ENCODE measurements at places on chromosomes 16 and 17. TPM values are rescaled to one million over a fixed set of nuclear protein-coding genes. Genes with fewer than 3 reads are reported as not detected.
A peak's percentile ranks its signal among the peaks of the same experiment; 100 is the strongest.

The CCDC40 gene
- total RNA-seq: 5.0 TPM

DNA sequence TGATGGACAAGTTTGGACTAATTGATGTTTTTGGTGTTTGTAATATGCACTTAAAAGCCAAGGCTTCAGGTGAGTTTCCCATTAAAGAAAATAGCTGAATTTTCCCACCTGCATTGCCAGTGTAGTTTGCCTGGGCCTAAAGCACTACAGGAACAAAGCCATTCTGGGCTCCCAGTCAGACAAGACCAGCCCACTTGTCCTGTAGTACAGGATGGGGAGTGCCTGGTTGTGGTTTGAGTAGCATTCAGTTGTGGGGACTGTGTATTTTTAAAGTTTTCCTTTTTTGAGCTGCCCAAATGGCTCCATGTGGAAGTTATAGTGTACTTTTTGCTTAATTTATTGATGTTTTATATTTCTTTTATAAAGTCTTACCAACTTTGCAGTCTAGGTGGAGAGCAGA is 91.7 kb downstream of the TANGO6 start:
- no peak for DNase-seq

The KCTD19 gene
- total RNA-seq: 0.31 TPM

DNA sequence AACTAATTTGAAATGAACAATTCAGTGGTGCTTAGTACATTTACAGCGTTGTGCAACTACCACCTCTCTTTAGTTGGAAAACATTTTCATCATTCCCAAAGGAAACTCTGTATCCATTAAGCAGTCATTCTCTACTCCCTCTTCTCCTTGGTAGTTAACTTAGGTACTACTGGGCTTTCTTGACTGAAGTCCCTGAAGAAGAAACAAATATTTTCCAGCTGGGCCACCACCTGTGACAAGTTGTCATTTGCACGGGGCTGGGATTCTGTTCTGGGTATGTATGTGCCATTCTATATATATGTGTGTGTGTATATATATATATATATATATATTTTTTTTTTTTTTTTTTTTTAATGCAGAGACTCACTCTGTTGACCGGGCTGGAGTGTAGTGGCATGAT is 15.4 kb upstream of the RMI2 start:
- DNase-seq: no peak

- no peak for DNase-seq
Measured at GRCh38 chr17:4978726-4979125, 8.7 kb downstream of the CAMTA2 start.

The CD300A gene
- 3.3 TPM for total RNA-seq

The KRT28 gene
- total RNA-seq: not detected

GRCh38 chr16:72203401-72203800 is 31.4 kb upstream of the PMFBP1 start:
- DNase-seq: no peak

The CLDN9 gene
- not detected for total RNA-seq

DNA sequence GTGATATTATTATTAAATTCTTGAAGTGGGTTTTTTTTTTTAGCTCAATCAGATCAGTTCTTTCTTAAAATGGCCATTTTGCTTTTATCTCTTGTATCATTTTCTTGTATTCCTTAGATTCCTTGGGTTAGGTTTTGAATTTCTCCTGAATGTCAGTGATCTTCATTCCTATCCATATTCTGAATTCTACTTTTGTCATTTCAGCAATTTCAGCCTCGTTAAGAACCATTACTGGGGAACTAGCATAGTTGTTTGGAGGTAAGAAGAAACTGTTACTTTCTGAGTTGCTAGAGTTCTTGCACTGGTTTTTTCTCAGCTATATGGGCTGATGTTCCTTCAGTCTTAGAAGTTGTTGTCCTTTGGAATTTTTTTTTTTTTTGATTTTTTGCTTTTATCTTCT is 293.1 kb downstream of the MAP2K4 start:
- no peak for DNase-seq

DNA sequence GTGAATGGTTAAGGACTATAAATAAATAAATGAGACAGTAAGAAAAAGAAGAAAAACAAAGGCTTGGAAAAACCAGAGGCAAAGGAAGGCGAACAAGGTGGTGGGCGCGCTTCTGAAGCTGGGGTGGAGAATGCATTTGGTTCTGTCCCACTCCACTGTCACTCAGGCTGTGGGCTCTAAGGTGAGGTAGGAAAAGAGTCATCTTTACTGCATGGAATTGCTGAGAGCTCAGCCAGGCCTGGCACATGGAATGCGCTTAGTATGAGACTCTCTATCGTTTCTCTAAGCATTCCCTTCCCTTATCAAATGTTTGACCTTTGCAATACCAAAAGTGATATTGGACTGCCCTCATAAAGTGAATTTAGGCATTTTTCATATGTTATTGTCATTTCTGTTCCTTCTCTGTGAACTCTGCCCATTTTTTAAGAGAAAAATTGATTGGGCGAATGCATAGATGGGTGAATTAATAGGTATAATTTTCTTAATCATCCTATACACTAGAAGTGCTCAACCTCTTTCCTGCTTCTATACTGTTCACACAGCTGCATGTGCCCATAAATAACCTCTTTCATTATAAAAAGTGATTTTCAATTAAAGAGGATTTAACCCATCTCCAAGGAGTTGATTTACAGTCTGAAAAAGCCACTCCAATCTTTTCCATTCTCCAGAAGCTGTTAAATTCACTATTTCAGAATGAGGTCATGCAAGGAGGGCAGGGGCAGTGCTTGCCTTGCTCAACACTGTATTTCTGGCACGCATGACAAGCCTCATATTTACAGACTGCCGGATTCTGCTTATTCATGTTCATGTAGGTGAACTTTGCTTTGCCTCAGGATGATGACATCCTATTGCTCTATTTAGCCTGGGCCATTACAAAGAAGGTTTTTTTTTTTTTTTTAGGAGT is 87.7 kb downstream of the MYH10 start:
- DNase-seq: no peak

The ZNF500 gene
- 10.5 TPM for total RNA-seq

DNA sequence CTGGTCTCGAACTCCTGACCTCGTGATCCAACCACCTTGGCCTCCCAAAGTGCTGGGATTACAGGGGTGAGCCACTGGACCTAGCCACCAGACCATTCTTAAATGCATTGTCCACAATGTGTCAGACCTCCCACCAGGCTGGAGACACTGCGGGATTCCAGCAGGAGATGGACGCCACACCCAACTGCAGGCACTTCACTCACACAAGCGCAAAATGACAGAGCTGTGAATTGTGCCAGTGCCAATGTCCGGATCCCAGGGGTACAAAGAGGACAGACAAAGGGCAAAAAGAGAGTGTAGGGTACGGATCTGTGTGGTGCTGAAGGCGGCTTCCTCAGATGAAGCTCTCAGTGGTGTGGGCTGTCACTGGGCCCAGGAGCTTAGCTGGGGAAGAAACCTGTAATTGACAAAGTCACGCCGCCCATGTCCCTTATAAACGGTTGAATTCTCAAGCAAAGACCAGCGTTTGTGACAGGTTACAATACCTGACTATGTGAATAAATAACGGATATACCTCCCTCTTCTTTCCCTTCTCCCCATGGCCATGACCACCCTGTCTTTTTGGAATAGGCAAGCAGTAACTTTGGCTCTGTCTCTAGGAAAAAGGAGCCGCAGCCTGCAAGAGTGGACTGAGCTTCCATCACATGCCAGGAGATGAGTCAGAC is 40.0 kb downstream of the HS3ST3A1 start:
- DNase-seq: no peak

The REXO5 gene
- total RNA-seq: 9.4 TPM

- DNase-seq: no peak
Measured at GRCh38 chr17:45336390-45337182, 19.8 kb upstream of the MAP3K14 start.

DNA sequence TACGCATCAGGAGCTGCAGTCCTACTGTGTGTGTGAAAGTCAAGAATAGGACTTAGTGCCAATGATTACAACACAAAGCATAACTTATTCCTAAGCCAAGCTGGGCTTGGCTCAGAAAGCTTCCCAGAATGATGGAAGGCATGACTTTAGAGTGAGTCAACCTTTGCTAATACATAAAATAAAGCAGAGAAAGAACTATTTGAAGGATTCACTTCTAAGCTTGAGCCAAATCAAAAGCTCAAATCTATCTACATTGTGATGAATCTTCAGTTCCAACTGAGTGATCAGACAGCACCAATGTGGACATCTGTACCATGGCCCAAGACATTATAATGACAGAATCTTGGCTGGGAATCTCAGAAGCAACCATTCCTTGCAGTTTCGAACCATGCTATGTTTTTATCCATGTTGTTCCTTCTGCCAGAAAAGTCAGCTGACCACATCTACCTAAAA is 41.4 kb downstream of the SMG6 start:
- no peak for DNase-seq

- no peak for DNase-seq
Measured at GRCh38 chr16:84690088-84690819, 9.5 kb upstream of the USP10 start.

DNA sequence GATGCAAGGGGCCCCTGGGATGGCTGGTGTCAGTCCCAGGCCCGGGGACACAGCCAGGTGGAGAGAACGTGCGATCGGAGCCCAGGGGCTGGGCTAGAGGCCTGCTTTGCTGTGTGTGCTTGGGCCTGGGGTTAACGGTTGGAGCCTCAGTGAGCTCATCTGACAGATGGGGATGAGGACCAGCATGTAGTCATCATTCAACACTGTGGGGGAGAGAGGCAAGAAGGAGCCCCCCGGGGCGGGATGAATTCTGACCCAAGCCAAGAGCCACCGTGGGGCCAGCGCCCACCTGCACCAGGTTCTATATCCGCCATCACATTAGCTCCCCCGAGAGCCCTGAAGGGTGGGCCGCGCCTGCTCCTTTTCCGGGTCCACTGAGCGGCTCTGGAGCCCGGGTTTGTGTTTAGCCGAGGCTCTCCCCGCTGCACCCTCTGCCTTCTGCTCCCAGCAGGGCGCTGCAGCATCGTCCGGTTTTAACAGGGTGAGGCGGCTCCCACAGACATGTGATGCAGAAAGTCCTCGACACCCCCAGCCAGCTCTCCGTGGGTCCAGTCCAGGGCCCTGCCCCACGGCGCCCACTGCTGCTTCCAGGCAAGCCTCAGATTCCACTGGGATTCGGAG is 365.7 kb downstream of the SEC14L1 start:
- DNase-seq: no peak

GRCh38 chr17:43212641-43213490 is 1.2 kb downstream of the TMEM106A start:
- DNase-seq: no peak

GRCh38 chr17:71909155-71909554 is 211.7 kb upstream of the SOX9 start:
- DNase-seq: no peak

DNA sequence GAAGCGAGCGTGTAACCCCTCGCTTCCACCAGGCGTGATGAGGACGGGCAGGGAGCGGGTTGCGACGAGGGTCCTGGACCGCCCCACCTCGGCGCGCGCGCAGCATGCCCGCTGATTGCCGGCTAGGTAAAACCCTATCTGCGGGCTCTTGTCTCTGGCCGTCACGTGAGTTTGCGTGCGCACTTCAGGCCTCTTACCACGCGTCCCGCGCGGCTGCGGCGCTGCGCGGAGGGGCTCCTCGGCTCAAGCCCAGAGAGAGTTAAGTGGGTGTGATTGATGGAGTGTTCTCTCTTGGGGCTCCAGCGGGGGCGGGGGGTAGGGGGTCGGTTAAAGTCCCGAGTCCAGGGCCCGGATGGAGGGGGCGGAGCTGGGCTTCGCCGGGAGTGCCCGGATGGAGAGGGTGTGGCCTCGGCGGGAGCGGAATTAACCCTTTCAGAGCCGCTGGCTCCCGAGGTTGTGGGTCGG is 7.9 kb downstream of the KDM6B start:
- peak; percentile 84 for DNase-seq

The MYOCD gene
- total RNA-seq: 0.16 TPM

DNA sequence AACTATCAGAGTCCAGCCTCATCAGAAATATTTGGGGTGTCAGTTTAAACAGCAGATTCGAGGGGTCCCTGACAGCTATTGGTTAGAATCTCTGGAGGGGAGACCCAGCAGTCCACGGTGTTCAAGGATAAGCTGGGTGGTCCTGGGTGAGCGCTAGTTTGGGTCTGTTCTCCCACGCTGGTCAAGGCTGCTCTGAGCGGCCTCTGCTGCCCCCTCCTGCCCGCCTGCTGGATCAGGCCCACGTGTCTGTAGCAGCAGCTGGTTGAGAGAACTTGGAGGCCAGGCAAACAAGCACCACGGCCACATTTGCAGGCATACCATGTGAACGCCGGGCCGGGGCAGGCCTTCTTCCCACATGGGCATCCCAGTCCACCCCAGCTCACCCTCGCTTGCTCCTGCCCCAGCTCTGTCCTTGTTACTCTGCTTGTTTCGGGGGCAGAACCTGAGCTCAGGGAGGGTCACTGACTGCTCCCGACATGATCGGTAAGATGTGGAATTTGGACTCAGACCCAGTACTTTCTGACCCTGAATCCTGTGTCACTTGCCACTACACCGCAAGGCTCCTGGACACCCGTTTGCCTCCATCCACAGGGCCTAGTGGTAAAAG is 7.4 kb downstream of the FOXF1 start:
- DNase-seq: peak; percentile 28

The TMC5 gene
- not detected for total RNA-seq

- DNase-seq: no peak
Measured at GRCh38 chr16:66927918-66928649, 2.7 kb upstream of the RRAD start.

The ABCA10 gene
- 10.0 TPM for total RNA-seq

The IKZF3 gene
- total RNA-seq: 0.16 TPM

- DNase-seq: no peak
Measured at GRCh38 chr17:65102788-65103187, 34.4 kb upstream of the RGS9 start.

The PABPN1L gene
- not detected for total RNA-seq

DNA sequence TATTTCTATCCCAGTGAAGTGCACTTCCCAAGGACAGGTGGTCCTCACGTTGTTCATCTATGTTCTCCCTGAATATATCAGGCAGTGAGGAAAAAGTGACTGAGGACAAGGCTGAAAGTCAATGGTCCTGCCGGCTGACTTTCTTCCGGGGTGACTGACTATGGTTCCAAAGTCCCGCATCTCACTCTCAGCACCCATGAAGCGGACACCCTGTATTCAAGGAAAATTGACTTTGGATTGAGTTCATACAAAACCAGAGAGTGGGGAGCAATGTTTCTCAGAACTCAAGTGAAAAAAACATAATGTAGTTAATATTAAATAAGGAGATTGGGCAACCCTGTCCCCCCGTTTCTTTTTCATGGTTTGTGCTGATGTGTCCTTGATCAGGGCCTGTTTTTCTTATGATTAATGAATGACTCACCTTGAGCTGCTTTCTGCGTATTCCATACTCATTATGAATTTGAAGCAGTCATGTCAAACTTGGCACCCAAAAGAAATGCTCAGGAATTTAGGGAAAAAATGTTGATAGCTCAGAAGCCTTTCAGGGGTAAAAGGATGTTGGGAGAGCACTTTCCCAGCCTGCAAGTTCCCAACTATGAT is 184.0 kb downstream of the CYLD start:
- DNase-seq: no peak

GRCh38 chr17:21164620-21165019 is 37.9 kb downstream of the DHRS7B start:
- DNase-seq: no peak

- no peak for DNase-seq
Measured at GRCh38 chr17:47660064-47660492, 10.4 kb downstream of the KPNB1 start.

The HSPB9 gene
- not detected for total RNA-seq

- no peak for DNase-seq
Measured at GRCh38 chr17:27545562-27546229, 85.3 kb upstream of the LGALS9 start.

The TBC1D3C gene
- total RNA-seq: not detected

The HEXIM1 gene
- 8.0 TPM for total RNA-seq

The PRSS22 gene
- not detected for total RNA-seq
